Right ventricle myocardium superior (tissue), 1 donor: ENCODE measurements at places on chromosomes 5 and 9. TPM values are rescaled to one million over a fixed set of nuclear protein-coding genes. Genes with fewer than 3 reads are reported as not detected.
A peak's percentile ranks its signal among the peaks of the same experiment; 100 is the strongest.

DNA sequence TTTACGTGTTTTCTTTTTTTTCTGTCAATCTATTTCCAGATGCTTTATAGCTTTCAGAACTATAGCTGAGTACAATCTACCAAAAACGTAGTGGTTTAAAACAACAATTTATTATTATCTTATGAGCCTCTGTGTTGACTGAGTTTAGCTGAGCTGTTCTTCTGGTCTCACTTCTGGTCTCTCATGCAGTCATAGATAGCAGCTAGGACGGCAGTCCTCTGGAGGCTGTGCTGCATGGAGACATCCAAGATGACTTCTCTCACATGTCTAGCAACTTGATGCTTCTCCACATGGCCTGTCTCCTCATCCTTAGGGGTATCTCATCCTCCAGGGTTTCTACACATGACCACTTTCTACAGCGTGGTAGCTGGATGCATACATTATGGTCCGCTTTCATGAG is 22.0 kb upstream of the RAD23B start:
- no peak for DNase-seq

GRCh38 chr9:81575956-81576355 is 113.4 kb downstream of the TLE1 start:
- no peak for DNase-seq

The PCDHGA12 gene
- total RNA-seq: 4.9 TPM

DNA sequence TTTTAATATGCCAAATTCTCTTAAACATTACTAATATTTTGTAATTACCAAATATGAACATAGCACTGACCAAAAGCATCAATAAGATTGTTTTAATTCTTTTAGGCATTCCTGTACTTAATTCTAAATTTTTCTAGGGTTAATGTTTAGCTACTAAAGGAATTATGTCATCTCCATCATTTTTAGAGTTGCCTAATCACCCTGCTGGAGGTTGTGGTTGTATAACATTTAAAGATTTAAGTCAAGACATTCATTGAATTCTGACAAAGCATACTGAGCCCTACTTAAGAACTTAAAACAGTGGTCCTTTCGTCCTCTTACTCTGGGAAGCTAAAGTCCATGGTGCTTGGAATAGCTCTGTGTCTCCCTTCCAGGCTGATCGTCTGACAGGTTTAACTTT is 28.1 kb upstream of the DAB2 start:
- DNase-seq: no peak

The AFF4 gene
- 26.8 TPM for total RNA-seq

The FAM221B gene
- total RNA-seq: not detected

The SPATA31A5 gene
- not detected for total RNA-seq

- peak; percentile 71 for DNase-seq
Observed at GRCh38 chr9:121985792-121986494, 107.2 kb downstream of the TTLL11 start.

GRCh38 chr9:88833946-88834345 is 157.3 kb upstream of the S1PR3 start:
- DNase-seq: no peak

- no peak for DNase-seq
Observed at GRCh38 chr9:2809692-2810419, 34.0 kb downstream of the PUM3 start.

The PRUNE2 gene
- total RNA-seq: 1.3 TPM

GRCh38 chr9:93587651-93588347 is 11.4 kb downstream of the PHF2 start:
- no peak for DNase-seq

DNA sequence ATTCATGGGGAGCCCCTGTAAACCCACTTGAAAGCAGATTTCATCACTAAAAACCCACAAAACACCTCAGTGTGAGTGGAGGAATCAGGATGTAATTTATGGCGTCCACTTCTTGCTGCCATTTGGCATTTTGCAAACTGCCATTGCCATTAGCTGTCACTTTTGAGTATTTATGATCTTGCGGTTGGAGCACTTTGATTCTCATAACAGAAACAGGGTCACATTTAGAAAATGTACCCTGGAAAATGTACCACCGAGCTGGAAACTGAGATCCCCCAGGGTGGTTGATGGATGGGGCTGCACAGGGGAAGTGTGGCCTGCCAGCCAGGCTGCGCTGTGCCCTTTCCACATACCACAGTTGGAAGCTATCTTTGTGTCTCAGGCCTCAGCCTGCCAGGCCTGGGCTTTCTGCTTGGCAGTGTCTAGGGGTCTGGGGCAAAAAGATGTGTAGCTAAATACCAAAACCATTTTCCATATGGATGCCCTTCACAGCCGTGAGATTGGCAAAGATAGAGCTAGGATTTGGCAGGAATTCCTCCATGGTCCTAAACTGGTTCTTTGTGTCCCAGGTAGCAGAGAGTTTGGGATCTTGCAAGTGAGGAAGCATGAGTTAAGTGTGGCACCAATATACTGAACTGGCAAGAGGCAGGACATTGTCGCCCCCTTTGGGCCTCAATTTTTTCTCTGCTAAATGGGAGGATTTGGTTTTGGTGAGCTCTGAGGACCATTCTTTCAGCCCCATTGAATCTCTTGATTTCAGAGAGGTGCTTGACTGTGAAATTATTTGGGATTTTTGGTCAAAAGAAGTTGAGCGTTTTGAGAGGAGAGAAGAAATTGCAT is 46.2 kb downstream of the GALNT10 start:
- DNase-seq: no peak

The DOLK gene
- total RNA-seq: 6.4 TPM

The EQTN gene
- total RNA-seq: not detected

DNA sequence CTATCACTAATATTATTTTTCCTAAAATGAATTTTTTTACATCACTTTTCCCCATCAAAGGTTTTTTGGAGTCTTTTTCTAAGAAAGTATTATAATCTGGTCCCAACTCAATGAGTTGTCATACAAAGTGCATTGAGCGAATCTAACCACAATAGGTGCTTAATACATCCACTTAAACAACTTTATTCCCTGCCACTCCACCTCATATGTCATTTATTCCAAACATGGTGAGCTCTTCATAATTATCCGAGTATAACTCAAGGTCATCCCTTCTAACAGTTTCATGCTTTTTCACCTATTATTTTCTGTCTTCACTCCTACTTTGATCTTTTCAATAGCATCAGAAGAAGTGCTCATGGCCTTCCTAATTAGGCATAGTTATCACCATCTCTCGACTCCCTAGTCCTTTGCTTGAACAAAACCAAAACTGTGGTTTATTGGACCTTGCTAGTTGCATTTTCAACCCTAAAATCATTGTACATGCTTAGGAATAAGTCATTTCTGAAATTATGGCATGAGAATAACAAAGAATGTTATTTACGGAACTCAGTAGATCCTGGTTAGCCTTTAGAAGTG is 754.7 kb upstream of the CTNND2 start:
- DNase-seq: no peak

DNA sequence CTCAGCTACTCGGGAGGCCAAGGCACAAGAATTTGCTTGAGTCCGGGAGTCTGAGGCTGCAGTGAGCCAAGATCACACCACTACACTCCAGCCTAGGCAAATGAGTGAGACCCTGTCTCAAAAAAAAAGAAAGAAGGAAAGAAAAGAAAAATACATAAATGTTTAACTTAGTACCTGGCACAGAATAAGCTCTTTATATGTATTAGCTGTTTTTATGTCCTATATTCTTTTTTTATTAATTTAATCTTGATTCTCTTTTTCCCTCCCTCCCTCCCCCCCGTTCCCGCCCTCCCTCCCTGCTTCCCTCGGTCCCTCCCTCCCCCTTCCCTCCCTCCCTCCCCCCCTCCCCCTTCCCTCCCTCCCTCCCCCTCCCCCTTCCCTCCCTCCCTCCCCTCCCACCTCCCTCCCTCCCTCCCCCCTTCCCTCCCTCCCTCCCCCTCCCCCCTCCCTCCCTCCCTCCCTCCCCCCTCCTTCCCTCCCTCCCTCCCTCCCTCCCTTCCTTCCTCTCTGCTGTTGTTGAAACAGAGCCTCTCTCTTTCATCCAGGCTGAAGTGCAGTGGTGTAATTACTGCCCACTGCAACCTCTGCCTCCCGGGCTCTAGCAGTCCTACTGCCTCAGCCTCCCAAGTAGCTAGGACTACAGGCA is 135.8 kb upstream of the GRHPR start:
- no peak for DNase-seq

DNA sequence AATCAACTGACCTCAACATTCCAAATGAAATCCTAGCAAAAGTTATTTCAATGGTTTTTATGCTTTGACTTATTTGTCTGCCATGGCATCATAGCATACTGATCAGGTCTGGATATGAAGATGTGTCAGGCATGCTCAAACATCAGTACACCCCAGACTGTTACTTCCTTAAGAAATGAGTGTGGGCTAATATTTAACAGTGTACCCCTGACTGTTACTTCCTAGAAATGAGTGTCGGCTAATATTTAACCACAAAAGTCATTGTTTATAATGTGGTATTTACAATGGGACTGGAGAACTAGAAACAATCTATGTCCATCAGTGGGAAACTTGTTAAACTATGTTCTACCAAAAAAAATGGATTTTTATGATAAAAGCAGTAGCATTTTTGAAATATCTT is 38.1 kb upstream of the HNRNPA0 start:
- no peak for DNase-seq

The HTR4 gene
- total RNA-seq: 0.22 TPM

The FBP2 gene
- 0.27 TPM for total RNA-seq

The CXCL14 gene
- 1.3 TPM for total RNA-seq

GRCh38 chr9:23621188-23621587 is 204.9 kb downstream of the ELAVL2 start:
- no peak for DNase-seq

The TRIM7 gene
- 10.8 TPM for total RNA-seq

GRCh38 chr5:167870055-167870454 is 421.4 kb upstream of the WWC1 start:
- DNase-seq: no peak

The SYK gene
- 6.5 TPM for total RNA-seq

DNA sequence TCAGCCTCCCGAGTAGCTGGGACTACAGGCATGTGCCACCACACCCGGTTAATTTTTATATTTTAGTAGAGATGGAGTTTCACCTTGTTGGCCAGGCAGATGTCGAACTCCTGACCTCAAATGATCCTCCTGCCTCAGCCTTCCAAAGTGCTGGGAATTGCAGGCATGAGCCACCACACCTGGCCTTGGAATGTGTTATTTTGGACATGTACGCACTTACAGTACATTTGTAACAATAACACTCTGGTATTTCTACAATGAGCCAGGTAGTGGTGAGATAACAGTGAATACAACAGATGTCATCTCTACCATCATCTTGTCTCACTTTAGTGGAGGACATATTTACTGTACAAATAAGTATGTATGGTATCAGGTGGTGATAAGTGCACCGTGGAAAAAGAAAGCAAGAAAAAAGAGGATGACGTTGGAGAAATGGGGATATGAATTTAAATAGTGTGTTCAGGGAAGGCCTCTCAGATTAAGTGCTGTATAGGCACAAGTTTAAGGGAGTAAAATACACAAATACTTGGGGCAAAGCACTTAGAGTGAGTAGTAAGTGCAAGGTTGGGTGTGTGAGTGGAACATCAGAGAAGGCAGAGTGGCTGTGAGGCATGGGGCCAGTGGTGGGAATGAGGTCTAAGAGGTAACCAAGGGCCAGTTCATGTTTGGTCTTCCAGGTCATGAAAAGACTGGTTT is 100.1 kb downstream of the CDC42SE2 start:
- no peak for DNase-seq

DNA sequence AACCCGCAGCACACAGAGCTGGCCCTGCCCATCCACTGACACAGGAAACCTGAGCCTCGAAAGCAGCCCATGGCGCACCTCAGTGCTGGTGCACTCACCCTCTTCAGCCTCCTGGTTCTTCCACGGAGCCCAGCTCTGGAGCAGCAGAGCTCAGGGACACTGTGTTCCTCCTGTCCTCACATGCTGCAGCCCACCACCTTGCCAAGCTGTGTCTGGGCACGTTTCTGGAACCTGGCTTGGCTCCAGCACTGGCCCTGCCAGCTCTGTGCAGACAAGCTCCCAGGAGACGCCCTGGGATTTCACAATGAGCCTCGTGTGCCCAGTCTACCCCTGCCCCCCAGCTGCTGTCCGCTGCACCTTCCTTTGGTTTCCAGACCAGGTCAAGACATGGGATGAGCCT is 119.5 kb downstream of the SYK start:
- peak; percentile 91 for DNase-seq

The DNAH5 gene
- 0.27 TPM for total RNA-seq

- DNase-seq: no peak
Observed at GRCh38 chr5:56918054-56918453, 8.7 kb downstream of the SETD9 start.

GRCh38 chr9:84597131-84597530 is 72.4 kb upstream of the NTRK2 start:
- no peak for DNase-seq

- DNase-seq: peak; percentile 73
Observed at GRCh38 chr5:177405805-177406204, 3.6 kb downstream of the F12 start.

- DNase-seq: no peak
Observed at GRCh38 chr9:107919263-107919662, 429.7 kb upstream of the KLF4 start.
